ENCODE measurements at places on chromosomes 5 and 9.

DNA sequence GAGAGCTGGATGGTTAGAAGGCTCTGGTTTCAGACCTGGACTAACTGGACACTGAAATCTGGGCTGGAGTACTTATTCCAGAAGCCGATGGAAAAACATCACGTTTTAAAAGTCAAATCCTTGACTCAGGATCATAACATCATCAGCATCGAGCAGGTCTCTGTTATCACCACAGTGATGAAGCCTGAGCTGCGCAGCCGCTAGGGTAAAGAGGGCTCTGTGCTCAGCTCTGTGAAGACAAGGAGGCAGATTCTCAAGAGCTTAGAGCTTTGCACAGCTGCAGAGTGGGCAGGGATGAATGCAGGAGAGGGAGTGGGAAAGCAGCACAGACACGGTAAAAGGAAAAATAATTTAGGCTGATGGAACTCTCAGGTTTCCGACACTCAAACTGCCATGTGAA, 208.8 kb upstream of the TAS2R1 start:
- DNase-seq = no peak

GRCh38 chr5:91777671-91778070, 394.6 kb upstream of the ARRDC3 start:
- no peak for DNase-seq

GRCh38 chr9:125655691-125656410, 51.2 kb downstream of the MAPKAP1 start:
- no peak for DNase-seq

DNA sequence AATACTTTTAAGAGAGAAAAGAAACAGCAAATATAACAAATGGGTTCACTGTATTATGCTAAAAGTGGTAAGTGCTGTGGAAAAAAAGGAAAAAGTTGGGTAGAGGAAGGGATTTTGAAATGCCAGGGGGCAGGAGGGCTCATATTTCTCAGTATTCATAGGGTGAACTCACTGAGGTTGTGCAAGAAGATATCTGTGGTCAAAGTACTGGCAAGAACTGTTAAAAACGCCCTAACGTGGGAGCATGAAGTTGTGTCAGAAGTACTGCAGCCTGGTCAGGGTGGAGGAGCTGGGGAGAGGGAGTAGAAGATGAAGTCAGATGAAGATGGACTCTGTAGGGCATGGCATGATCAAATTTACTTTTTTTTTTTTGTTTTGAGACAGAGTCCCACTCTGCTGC, 31.2 kb upstream of the SLC28A3 start:
- DNase-seq = no peak

GRCh38 chr5:112208699-112209615, 210.1 kb downstream of the EPB41L4A start:
- no peak for DNase-seq

DNA sequence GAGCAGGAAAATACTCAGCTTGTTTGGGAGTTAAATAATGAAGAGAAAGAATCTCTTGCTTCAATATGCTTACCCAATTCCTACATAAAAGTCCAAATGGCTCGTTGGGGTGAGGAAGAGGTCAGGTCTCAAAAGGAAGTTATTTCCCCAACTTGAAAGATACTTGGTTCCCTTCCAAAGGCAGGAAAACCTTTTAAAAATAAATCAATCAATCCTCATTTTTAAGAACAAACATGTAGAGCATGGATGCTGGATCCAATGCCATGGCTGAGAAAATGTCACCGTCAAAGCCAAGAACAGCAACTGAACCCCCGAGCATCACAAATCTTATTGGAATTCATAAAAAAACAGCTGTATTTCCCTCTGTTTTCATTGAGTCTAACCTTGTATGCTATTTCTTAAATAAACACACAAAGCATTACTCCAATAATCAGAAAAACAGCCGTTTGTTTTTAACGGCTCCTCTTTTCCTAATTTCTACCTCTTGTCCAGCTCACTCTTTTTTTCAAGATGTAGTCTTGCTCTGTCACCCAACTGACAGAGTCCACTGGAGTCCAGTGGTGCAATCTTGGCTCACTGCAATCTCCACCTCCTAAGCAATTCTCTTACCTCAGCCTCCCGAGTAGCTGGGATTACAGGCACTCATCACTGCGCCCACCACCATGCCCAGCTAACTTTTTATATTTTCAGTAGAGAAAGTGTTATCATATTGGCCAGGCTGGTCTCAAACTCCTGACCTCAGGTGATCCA, 140.7 kb downstream of the GNA14 start:
- DNase-seq = no peak

GRCh38 chr5:56154732-56155484, 78.2 kb downstream of the ANKRD55 start:
- DNase-seq = peak; percentile 41

- no peak for DNase-seq
Observed at GRCh38 chr5:150419630-150420270, 7.0 kb upstream of the CD74 start.

DNA sequence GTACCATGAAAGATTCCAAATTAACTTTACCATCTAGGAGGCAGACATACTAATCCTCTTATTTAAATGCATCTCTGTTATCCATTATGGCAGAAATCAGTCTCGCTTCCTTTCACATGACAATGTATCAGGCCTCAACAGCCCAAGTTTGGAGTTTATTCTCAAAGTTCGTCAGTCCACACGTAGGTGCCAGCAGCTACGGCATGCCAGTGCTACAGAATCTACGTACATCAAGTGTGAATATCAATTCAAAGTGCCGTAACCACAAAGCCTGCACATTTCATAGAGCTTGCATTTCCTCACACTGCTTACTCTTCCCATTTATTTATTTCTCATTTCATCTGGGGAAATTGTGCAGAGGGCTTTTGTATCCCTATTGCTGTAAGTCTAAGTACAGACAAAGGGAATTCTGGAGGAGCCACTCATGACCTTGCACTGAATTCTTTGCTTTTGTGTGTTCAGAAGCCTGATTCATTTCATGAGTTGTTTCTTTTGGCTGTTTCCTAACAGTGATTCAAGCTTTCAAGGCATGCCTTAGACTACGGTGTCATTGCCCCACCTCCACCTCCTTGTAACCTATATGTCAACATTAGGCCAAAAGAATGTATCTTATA, 10.0 kb downstream of the ENC1 start:
- no peak for DNase-seq

DNA sequence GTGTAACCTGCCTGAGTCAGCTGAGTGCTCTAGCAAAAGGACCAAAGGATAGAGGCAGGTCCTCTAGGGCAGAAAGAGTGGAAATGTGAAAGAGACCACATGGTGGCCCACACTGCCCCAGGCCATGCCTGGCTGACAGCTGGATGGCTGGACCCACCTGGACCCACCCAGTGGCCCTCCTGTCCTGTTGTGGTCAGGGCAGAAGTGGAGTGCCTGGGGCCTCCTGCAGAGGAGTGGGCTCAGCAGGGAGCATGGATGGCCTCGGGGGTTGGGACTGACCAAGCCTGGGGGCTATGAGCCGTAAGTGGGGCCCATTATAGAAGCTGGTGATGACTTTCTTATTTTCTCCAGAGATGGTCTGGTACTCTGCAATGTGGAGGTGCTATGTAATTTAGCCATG, 55.7 kb upstream of the FAM120AOS start:
- no peak for DNase-seq

GRCh38 chr5:174609116-174609515, 115.3 kb upstream of the MSX2 start:
- no peak for DNase-seq

- DNase-seq = no peak
Observed at GRCh38 chr9:108434036-108434435, 421.8 kb downstream of the ACTL7B start.

- DNase-seq = no peak
Observed at GRCh38 chr9:127898433-127899127, 823 bp downstream of the ST6GALNAC6 start.

GRCh38 chr9:79559495-79560181, 12.1 kb upstream of the TLE4 start:
- peak; percentile 32 for DNase-seq

DNA sequence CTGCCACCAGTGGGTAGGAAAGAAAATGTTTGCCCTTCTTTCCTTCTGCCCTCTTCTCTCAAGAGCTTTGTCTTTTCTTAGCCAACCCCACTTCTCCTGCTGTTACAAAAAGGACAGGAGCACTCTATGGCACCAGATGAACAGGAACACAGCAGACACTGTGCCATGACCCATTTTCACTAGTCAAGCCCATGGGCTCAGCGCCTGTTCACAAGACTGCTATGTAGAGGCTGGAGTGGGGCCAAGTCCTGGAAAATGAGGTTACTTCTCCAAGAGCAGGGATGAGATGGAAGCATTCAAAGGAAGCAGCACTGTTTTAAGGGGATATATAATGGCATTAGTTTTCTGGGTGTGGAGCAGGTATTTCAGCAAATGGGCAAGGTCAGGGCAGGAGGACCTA, 46.8 kb upstream of the GRAMD2B start:
- DNase-seq = no peak

DNA sequence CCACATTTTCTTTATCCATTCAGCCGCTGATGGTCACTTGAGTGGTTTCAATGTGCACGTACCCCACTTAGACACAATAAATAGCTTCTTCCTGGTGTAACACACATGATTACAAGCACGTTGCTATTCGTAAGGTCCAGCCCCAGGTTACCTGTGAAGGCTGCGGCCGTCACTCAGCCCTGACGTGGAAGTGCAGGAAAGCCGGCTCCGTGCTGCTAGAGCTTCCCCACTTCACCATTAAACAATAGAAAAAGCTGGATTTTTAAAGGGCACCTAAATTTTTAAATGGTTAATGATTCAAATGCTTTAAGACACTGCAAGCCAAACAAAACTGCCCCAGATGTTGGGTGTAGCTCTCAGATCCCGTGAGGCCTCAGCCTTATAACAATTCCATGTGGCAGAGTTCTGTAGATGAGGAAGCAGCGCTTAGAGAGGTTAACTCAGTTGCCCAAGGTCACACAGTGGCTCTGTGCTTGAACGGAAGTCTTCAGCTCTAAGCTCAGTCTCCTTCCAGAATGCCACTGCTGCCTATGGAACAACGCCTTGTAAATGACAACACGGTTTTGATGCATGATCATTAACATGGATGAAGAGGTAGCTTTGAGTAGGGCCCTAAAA, 125.7 kb downstream of the COL23A1 start:
- DNase-seq = no peak

- no peak for DNase-seq
Observed at GRCh38 chr9:87040410-87041009, 93.2 kb upstream of the GAS1 start.

DNA sequence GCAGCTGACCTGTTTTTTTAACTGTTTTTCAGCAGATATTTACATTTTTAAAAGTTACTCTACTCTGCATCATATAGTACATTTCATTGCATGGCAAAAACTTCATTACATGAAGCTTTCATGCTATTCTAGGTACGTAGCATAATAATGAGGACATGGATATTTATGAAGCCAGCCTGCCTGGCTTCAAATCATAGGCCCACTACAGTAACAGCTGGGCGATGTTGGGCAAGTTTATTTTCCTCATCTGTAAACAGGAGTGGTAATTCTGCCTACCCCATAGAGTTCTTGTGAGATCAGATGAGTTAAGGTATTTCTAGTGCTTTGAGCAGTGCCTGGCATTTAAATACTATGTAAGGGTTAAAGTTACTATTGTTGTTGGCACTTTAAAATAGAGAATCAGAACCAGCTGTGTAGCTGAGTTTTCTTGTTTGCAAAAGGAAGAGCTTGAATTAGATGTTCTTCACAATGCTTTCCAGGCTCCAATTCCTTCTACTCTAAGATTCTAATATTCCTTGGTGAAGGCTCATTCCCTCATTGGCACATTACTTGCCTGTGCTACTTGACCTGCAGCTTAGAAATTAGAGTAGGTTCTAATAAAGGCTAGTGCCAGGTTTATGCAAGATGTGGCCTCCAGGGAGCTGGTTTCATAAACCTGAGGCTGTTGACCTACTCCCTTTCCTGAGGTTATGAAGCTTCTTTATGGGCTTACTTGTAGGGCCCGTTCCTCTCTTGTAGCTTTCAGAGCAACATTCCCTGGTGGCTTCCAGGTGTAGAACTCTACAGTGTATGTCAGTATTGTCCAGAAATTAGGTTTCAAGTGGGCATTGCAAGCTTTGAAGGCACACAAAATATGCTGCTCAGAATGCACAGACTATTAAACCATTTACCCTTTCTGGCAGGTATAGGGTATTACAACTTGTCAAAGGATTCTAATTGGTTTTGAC, 14.5 kb downstream of the ANP32B start:
- no peak for DNase-seq

DNA sequence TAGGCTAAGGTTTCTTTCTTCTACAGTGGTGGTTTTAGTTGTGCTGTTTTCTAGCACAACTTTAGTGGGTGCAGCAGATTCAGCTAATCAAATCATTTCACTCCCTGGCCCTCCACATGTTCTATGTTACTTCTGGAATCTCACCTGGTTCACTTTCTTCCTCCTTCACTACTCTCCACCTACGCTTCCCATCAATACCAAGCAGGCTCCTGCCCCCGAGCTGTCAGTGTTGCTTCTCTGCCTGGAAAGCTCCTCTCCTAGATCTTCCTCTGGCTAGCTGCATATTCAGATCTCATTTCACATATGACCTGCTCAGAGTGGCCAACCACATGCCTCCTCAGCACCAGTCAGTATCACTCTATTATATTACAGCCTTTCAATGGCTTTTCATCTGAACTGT, 19.6 kb upstream of the GABRB2 start:
- no peak for DNase-seq

DNA sequence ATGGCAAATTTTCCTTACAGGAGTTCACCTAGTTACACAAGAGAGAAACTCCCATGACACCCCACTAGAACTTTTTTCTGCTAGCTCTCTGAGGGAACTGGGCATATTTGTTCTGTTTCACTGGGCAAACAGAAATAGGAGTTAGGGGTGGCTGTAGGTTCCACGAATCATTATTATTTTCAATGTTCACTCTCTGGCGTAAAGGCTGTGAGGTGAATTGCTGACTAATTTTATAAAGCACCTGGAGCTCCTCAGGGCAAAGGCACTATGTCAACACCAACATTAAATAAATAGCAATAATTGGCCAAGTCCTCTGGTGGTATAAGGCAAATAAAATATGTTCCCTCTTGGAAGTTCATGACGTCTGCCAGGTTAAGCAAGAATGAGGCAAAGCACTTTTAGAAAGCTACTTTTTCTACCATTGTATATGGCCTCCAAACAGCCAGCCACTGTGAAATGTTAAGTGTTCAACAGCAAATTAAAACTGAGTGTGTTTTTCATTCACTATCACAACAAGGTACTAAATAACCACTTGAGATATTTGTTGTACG, 344.6 kb downstream of the PDE4D start:
- DNase-seq = no peak

- DNase-seq = no peak
Observed at GRCh38 chr5:164893071-164893470, 1387.7 kb downstream of the MAT2B start.

GRCh38 chr5:110757118-110757729, 18.4 kb downstream of the SLC25A46 start:
- DNase-seq = peak; percentile 67

- DNase-seq = peak; percentile 53
Observed at GRCh38 chr9:108565651-108566378, 290.0 kb downstream of the ACTL7B start.

- peak; percentile 64 for DNase-seq
Observed at GRCh38 chr5:96344678-96345577, 88.1 kb downstream of the PCSK1 start.

- no peak for DNase-seq
Observed at GRCh38 chr5:143078313-143078712, 308.1 kb downstream of the ARHGAP26 start.

GRCh38 chr9:8924562-8924961, 1125.0 kb upstream of the DMAC1 start:
- DNase-seq = no peak

- no peak for DNase-seq
Observed at GRCh38 chr5:74235552-74235951, 405.0 kb downstream of the ENC1 start.

- no peak for DNase-seq
Observed at GRCh38 chr5:163094492-163095180, 342.8 kb upstream of the CCNG1 start.

Measured in Jurkat, Clone E6-1 (cell line).